ENCODE measurements at places on chromosomes 7 and 10.
A peak's percentile ranks its signal among the peaks of the same experiment; 100 is the strongest.

- no peak for DNase-seq
These were observed 24.3 kb downstream of the RHEB start for GRCh38 chr7:151495360-151495759.

DNA sequence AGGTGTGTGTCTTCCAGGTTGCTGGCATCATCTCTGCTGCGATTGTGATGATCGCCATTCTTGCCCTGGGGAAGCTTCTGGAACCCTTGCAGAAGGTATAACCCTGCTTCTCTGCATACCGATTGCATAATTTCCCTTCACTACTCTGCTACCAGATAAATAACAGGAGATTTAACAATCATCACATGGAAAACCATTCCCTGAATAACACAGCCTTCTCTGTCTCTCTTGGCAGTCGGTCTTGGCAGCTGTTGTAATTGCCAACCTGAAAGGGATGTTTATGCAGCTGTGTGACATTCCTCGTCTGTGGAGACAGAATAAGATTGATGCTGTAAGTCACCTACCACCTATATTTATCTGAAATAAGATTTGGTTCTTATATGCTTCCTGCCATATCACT lies 33.8 kb downstream of the SLC26A4 start:
- no peak for DNase-seq

GRCh38 chr7:118153551-118154177 lies 30.3 kb upstream of the LSM8 start:
- DNase-seq = no peak

DNA sequence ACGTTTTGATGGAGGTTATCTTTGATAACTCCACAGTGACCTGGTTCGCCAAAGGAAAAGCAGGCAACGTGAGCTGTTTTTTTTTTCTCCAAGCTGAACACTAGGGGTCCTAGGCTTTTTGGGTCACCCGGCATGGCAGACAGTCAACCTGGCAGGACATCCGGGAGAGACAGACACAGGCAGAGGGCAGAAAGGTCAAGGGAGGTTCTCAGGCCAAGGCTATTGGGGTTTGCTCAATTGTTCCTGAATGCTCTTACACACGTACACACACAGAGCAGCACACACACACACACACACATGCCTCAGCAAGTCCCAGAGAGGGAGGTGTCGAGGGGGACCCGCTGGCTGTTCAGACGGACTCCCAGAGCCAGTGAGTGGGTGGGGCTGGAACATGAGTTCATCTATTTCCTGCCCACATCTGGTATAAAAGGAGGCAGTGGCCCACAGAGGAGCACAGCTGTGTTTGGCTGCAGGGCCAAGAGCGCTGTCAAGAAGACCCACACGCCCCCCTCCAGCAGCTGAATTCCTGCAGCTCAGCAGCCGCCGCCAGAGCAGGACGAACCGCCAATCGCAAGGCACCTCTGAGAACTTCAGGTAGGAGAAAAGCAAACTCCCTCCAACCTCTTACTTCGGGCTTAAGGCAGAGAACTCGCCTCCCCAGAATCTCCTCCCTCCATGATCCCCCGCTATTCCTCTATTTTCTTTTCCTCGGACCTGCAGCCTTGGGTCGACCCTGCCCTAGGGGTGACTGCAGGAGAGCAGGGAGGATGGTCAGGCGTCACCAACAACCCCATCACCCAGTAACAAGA lies at the start of gene SERPINE1:
Gene SERPINE1, plus strand, starts transcription at position 454 of the 809 bp plus-strand sequence. CDS start 1,290 bp downstream, outside the sequence.
- DNase-seq = peak; percentile 14

GRCh38 chr7:113810080-113810744 lies 108.6 kb downstream of the PPP1R3A start:
- DNase-seq = no peak

GRCh38 chr7:147235645-147236382 lies 1119.2 kb downstream of the CNTNAP2 start:
- DNase-seq = no peak

DNA sequence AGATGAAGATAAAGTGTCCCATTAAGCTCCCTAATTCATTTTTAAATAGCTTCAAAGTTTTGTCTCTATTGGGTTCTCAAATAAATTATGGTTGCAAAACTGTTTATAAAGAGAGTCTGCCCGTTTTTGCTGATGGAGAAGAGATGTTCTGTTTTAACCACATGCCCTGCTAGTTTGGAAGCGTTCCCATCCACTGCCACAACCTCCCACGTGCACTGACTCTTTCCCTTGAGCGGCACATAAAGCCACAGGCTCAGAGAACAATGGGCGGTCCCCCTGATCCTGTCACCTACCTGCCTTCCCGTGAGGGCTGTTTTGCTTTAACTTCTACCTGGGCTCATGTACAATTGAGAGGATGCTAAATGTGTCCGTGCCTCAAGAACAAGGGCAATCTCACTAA lies 65.5 kb downstream of the CPVL start:
- no peak for DNase-seq

DNA sequence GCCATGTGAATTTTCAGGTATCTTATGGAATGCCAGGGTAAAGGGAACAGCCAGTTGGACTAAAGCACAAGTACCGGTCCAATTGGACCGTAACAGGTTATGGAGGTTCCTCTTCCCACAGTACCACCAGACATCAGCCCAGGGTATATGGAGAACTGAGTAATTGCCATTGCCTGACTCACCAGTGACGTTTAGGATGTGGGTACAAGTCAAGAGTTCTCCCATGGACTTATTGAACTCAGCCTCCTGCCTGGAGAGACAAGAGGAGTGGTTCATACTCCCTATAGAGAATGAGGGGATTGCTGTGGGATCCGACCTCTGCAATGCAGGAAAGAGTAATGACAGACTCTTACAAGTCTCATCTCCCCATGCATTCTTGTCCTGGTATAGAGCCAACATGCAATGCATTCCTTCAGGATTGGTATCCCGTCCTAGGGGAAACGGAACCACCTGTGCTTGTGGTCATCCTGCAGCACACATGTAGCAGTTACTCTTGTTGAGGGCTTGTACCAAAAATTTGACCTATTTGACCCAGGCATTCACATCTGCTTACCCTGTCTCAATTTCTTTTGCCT lies 30.7 kb upstream of the ELOVL3 start:
- DNase-seq = no peak

GRCh38 chr7:84249656-84250055 lies 55.1 kb upstream of the SEMA3A start:
- no peak for DNase-seq

GRCh38 chr10:24821986-24822385 lies 98.3 kb upstream of the ARHGAP21 start:
- DNase-seq = no peak

GRCh38 chr7:64872351-64873154 lies 30.5 kb upstream of the ZNF273 start:
- no peak for DNase-seq

- DNase-seq = no peak
These were observed 269.7 kb upstream of the TPK1 start for GRCh38 chr7:145105561-145105960.

GRCh38 chr7:129189661-129190310 lies 1.4 kb downstream of the SMO start:
- DNase-seq = no peak

DNA sequence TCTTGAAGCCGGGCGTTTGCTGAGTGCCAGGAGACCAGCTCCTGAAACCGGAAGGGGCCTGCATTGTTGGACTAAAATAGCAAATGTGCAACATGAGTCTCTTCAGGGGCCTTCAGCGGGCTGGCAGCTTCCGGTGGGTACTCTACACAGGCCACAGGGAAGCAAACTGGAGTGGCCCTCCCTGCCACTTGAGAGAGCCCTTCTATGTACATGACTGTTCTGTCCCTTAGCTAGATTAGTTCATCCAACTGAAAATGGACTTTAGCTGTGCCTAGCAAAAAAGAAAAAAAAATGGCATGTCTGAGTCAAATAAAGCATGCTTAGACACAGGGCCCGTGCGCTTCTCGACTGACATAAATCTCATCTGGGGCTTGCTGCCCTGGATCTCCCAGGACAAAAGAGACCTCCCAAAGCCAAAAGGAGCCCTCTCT lies 115.3 kb upstream of the TCF7L2 start:
- no peak for DNase-seq

DNA sequence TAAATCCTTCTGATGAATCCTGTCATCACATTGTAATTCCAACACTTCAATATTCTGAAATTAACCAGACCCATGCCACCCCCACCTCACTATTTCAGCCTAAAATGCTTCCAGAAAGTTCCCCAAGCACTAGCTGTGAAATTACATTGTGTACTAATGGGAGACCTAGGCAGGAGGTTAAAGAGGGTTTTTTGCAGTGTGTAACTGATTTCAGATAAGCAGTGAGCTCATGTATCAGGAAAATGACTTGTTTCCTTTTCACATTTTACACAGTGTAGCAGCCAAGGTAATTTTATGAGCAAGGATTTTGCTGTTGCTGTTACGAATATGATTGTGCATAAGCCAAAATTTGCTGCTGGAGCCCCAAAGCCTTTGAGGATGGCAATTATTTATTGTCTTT lies 129.0 kb downstream of the INHBA start:
- no peak for DNase-seq

DNA sequence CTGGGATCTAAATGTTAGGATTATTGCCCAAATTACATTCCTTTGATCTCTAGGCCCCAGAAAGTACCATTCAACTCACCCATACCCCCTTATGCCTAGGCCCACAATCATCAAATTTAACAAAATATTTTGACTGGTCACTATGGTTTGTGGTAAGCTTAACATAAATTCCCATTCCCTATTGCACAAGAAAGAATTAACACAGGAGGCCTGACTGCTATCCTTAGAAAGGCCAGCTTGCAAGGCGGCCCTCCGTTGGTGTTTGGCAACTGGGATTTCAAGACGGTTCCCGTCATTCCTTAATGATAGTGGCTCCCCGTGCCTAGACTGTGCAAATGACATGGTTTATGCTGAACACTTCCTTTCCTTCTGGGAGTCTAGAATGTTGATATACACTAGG lies 29.6 kb downstream of the ARHGAP21 start:
- no peak for DNase-seq

GRCh38 chr7:372932-373791 lies 83.2 kb downstream of the FOXL3 start:
- DNase-seq = no peak

DNA sequence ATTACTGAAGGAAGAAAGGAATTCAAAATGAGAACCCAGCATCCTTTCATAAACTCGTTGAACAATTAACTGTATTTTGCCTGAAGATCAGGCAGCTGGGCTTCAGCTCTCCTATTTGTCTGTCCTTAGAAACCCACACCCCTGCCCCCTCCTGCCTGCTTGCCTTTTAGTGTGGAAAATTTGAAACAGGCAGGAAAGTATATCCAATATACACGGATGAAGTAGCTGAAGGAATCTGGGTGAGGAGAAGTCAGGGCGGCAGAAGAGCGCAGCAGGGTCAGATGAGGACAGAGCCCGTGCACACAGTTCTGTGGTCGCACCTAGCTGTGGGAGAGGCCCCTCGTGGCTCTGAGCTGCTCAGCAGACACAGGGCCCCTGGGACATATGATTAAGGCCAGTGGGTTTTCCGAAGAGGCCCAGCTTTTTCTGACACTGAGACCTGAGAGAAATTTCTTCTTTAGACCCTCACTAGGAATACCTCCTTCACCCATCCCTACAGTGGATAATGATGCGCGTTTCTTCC lies 87.9 kb downstream of the ACTR3B start:
- no peak for DNase-seq

- no peak for DNase-seq
These were observed 51.1 kb downstream of the ARMC3 start for GRCh38 chr10:22978918-22979317.

DNA sequence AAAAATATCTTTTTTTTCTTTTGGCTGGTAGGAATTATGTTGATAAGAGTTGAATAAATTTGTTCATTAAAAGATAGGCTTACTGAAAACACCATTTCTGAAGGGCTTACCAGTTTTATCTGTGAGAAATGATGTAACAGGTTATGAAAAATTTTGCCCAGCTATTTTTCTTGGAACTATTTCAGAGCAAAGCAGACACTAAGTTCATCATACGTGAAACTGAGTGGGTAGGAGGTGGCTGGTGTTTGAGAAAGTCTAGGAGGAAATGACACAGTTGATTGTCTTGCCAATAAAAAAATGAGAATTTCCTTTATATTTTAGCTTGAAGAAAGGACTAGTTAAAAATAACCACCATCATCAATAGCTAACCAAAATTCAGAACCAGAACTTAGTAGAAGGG lies 6.2 kb upstream of the MRC1 start:
- DNase-seq = no peak

- no peak for DNase-seq
These were observed 32.8 kb downstream of the CPVL start for GRCh38 chr7:29113384-29114102.

GRCh38 chr10:32948451-32948850 lies 9.6 kb downstream of the ITGB1 start:
- no peak for DNase-seq

DNA sequence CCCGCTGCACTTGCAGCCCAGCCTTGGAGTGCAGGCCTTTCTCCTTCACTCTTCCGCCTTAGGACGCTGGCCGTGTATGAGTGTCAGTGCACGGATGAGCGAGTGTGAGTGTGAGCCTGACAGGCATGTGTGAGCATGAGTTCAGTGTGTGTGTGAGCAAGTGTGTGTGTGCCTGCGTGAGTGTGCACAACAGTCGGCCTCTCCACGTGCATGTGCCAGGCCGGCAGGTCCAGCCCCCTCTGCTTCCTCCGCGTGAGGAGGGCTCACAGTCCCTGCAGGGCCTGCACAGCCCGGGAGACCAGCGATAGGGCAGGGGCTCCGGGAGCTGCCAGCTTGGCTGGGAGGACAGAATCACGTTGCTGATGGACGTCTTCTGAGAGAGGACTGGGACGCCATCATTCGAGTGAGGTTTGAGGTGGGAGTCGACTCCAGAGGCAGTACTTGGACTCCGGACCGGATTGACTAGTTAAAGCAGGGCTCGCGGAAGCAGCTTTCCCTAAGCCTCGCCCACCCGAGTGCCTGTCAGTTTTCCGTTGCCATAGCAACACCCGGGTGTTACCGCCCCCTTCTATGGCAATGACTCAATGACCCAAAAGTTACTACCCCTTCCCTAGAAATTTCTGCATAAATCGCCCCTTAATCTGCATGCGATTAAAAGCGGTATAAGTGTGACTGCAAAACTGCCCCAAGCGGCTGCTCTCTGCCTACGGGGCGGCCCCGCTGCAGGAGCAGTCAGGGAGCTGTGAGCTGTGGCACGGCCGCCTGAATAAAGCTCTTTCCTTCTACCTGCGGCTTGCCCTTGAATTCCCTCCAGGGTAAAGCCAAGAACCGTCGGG lies 19.6 kb upstream of the CFAP46 start:
- DNase-seq = peak; percentile 74

GRCh38 chr7:121901026-121901425 lies 28.1 kb downstream of the PTPRZ1 start:
- no peak for DNase-seq

DNA sequence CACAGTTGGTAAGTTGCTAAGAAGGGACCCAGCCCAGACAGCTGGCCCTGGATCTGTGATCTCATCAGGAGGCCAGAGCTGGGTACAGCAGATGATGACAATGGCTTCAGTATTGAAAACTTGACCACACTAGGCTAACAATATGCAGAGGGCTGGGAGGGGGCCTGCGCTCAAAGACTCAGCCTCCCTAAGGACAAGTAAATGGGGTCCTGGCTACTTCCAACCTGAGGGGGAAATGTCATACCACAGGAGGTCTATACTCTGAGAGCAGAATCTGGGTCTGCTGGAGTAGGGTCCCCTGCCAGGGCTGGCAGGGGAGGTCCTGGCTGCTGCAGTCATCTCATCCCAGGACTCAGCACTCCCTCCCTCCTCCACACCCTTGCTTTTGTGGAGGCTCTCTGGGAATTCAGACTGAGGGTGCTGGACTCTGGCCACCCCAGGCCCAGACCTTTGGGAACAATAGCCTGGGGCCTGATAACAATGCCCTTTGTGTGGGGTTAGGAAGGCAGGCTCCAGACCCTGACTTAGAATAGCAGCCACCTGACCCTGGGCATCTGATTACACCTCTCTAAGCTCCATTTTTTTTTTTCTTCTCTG lies 1.4 kb downstream of the FXYD4 start:
- no peak for DNase-seq
